NCI-H524 (cell line): ENCODE measurements at places on chromosomes 4 and X.

DNA sequence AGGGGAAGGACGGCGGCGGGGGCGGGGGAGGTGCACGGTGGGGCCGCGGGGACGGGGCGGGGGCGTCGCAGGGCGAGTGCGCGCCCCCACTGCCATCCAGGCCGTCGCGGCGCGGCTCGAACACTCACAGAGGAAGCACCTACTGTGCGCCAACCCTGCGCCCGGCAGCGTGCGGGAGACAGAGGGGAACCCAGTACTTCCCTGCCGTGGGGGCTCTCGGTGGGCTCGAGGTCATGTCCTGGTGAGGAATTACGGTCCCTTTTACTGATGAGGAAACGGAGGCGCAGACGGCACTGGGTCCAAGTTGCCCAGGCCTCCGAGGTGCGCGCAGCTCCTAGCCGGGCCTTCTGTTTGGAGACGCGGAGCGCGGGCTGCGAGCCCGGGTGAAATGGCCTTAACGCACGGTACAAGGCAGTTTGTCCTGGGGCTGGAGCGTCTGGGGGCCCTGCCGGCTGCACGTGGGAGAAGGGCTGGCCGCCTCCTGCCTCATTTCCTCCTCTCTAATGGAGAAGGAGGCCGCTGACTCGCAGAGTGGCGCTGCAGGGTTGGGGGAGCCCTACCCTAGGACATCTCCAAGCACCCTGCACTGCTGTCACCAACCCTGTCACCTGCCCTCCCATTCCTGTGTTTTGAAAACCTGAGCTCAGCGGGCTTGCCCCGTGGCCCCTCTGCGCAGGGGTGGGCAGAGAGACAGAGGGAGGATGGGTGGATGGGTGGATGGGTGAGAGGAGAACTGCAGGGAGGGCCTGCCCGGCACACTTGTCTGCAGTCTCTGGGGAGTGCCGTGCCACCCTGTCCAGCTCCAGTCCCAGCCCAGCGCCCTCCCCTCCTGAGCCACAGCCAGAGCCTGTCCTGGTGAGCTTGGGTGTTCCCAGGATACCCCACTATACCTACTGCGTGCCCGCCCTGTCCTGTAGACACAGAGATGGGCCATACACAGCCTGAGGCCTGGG is 106.0 kb downstream of the ADRA2C start:
- DNase-seq = no peak

GRCh38 chrX:2452317-2452784 is 48.4 kb downstream of the DHRSX start:
- no peak for DNase-seq

GRCh38 chr4:169557061-169557636 is 55.2 kb downstream of the NEK1 start:
- DNase-seq = no peak

DNA sequence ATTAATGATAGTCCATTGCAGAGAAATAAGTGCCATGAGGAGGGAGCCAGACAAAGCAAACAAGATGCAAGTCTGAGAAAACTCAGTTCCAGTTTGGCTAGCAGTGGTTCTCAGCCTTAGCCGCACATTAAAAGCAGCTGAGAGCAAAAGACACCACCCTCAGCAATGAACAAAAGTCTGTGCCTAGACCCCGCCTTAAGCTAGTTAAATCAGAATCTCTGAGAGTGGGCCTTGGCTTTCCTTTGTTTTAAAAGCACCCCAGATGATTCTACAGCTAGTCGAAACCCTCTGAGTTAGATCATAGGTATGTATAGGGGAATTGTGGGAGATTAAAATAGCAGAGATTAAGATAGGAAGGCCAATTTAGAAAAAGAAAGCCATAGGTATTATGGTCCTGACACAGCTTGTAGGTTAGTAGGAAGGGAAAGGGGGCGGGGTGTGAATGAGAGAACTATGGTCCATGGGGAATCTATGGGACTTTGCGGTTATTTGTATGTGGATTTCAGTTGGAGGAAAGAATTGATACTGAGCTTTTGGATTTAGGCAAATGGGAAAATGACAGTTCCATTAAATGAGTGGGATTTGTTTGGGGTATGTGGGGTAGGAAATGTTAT is 12.0 kb downstream of the SPRY1 start:
- no peak for DNase-seq

DNA sequence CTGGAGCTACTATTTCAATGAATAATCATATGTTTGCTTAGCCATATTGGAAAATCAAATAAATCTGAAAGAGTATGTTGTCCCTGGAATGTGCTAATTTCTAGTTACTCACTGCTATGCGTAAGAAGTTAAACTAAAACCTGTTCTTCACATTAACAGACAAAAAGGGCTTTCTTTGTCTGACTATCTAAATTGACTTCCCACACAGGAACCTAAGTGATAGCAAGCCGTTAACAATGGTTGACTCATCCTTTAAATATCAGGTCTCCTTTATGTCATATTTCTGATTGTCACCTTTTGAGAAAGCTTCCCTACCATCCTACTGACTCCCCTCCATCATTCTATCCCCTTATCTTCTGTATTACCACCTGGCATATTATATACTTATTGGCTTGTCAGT is 81.4 kb downstream of the AMELX start:
- no peak for DNase-seq

DNA sequence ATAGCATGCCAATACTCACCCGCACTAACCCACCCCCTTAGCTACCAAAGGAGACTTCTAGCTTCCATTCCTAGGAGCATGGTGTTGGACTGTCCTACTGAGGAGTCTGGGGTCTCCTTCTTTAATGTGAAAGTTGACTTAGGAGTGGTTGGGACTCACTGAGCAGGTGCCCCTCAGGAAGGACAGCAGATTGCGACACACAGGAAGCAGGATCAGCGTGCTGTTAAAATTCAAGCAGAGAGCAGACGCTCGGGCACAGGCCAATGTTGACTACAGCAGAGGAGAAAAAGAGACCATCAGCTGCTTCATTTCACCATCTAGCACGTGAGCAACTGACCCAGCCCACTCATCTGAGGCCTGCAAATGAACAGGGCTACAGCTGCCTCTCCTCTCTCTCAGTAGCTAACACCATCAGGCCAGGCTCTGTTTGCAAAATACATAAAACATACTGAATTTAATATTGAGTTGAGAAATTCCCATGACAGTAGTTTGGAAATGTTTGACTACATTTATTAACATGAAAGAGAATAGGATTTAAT is 10.8 kb downstream of the NOX1 start:
- DNase-seq = no peak

DNA sequence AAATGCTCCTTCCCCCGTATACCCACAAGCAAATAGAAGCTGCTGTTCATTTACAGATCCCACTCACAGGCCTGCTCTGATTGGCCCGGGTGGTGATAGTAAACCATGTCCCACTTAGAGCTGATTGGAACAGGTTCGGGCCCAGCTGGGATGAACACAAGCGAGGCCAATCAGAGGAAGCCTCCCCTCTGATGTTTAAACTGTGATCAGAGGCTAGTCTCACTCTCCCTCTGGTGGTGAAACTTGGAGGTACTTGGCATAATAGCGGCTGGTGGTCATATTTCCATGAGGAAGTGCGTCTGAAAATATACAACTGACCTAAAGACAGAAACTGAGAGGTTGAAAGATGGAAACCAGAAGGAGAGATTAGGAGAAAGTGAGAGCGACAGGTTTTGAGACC is 51.5 kb upstream of the TRPC3 start:
- no peak for DNase-seq

DNA sequence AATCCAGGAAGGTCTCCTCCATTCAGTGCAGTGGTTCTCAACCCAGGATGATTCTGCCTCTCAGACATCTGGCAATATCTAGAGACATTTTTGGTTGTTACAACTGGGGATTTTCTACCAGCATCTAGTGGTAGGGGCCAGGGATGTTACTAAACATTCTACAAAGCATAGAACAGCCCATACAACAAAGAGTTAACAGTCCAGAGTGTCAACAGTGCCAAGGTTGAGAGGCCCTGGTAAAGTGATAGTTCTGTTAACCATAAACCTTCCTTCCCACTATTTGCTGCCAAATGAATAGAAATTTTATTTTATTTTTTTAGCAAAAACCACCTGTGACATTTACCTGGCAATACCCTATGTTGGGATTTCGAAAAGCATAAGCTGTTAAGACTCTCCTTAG is 92.8 kb upstream of the UCP1 start:
- no peak for DNase-seq

GRCh38 chr4:46648088-46648744 is 258.3 kb upstream of the GABRA2 start:
- DNase-seq = peak; percentile 69

DNA sequence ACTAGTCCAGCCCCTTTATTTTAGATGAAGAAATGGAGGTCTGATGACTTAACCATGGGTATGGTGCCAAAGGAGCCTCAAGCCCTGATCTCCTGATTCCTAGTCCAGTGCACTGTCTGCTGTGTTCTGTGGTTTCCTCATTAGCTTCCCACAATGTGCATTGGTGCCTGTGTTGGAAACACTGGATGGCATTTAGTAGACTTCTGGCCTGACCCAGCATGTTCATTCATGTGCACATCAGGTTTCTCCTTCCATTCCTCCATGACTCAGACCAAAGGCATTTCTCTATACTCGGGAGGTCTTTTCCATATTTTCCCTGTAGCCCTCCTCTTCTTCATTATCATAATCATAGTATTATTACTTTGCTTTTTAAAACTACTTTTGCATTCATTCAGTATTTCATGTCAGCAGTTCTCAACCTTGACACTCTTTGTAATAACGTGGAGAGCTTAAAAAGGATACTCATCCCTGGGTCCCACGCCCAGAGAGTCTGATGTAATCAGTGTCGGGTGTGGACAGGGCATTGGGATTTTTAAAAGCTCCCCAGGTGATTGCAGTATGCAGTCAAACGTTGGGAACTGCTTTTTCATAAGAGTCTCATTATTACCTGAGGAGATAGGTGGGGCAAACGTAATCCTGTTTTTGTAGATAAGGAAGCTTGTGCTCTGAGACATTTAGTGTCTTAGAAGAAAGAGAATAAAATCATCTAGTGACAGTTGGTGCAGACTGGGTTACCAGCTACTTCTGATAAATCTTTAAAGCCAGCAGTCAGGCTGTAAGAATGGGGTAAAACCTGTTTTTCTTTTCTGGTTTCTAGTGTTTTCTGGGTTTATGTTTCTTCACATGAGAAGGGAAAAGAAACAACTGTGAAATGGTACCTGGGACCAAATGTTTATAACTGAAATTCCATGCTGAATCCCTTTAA is 40.9 kb upstream of the XK start:
- no peak for DNase-seq

GRCh38 chr4:30601070-30601865 is 118.9 kb upstream of the PCDH7 start:
- no peak for DNase-seq

DNA sequence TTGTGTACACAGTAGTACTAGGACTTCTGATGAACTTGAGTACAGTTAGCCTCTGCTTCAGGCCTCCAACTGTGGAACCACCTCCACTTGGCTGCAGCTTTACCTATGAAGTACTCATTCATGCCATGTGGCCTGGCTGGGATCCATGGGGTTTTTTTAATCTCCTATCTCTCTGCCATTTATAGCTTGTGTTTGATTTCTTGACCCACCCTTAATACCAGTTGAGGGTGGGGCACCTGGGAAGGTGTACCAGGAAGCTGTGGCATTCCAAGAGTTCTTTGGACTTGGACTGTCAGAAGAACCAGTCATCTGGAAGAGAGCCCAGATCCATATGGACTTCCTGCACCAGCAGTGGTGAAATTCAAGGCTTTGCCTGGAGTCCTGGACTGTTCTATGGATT is 230.1 kb downstream of the SHROOM3 start:
- no peak for DNase-seq

DNA sequence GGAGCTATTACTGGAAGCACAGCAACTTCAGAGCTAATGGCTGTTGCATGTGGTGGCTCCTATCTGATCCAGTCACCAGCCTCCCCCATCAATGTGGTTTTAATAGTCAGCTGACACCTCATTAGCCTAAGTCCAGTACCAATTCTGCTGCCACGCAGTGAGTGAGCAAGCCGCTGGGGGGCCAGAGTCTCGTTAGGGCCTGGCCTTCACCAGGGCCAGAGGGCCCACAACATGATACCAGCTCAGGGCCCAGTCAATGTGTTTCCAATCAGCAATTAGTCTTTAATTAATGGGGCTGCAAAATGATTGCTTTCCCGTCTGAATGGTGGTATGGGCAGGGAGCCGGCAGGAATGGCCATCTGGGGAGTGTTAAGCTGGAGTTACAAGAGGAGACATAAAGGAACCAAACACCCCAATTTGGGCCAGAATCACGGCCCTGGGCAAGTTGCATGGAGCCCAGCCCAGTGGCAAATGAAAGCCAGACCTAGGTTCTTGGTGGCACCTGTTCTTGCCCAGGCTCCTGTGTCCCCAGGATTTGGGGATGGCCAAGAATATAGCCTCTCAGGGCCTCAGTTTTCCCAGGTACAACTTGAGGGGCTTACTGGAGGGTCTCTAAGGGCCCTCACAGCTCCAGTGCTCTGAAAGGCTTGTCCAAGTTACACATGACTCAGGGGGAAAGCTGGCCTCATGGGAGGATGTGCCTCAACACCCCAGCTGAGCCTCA is 119.2 kb downstream of the EFNB1 start:
- no peak for DNase-seq

- DNase-seq = no peak
Measured at GRCh38 chr4:171954650-171955049, 141.4 kb downstream of the GALNTL6 start.

GRCh38 chr4:123972031-123972430 is 575.4 kb downstream of the SPRY1 start:
- DNase-seq = peak; percentile 16

GRCh38 chr4:122313006-122313646 is 65.7 kb upstream of the ADAD1 start:
- no peak for DNase-seq

DNA sequence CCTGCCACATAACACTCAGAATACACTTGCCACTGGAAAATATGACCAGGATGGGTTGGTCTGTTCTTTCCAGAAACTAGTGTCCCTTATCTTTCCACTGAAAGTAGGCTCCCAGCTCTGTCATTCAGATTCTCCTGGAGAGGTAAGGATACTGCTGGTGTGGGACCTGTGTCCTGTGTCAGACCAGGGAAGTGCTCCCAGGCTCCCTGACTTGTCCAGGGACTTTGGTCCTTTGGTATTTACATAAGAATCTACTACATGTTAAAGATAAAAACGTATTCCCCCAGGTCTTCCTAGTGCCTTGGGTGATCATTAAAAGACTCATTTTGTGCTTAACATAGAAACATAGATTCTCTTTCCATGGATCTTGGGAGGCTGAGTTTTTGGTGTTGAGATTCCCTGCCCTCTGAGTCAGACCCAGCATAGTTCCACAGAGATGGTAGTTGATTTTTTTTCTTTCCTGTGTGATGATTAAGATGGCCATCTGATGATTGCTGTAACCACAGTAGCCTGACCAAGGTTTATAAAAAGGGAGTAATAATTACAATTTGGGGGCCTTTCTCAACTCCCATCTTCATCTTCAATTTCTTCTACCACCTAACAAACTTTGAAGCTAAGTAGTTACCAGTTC is 159.8 kb upstream of the JADE1 start:
- no peak for DNase-seq

DNA sequence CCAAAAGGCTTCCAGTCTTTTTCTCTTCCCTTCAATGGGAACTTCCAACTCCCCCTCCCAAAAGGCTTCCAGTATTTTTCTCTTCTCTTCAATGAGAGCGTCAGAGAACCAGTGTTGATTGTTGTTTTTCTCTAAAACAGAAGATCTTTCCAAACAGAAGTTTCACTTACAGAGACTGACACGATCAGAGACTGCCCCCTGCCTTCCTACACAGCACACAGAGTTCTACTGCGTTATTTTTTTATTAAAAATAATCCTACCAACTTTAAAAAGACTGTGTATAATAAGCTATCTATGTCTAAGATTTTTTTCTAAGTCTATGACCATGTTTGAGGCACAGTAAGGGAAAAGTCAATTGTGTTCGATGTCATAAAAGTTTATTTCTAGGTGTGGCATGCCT is 3.5 kb upstream of the HTR2C start:
- no peak for DNase-seq
